ENCODE measurements at places on chromosomes 4 and X. TPM values are rescaled to one million over a fixed set of nuclear protein-coding genes. Genes with fewer than 3 reads are reported as not detected.

ZRSR2 gene
- total RNA-seq = 2.9 TPM

FAM149A gene
- 27.0 TPM for total RNA-seq

C1GALT1C1 gene
- 24.4 TPM for total RNA-seq

DNA sequence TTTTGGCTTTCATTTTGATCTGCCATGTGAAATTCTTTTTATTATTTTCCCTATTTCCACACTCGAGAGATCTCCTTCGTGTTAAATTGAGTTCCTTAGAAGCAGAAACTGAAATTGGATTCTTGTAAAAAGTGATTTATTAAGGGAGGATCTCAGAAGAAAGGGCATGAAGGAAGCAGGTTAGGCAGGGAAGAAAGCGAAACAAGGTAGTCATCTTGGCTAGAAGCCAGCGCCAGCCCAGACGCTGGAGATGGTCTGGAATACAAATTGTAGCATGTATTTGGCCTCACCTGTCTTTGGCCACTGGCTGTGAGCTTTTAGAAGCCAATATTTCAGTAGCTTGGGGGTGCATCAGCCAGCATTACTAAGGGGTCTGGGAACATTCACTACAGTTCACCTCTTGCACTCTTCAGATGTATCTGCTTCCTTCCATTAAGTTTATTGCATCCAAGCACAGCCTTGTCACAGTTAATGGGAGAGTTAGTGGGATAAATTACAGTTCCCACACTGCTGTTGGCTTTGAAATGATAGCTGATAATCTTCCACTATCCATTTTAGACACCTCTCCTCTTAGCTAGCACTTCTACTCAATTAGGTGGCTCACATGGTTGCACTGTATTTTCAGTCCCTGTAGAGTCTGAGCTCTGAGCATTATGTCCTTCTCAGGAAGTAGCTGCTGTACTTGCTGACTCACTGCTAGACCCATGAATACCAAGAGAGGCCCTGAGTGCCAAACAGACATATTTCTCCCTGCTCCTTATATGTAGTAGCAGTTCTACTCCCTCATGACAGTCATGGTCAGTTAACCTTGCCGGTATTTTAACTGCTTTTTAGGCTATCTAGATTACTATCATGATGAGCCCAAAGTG is 14.6 kb downstream of the GRXCR1 start:
- peaks cover 2% of the 10 kb centered on the region for H3K4me1 ChIP-seq
- no peaks in the 10 kb centered on the region for H3K27me3 ChIP-seq
- DNase-seq = peak; percentile 37
- H3K4me3 ChIP-seq = no peak overlapping the region
- H3K36me3 ChIP-seq = no peaks in the 10 kb centered on the region
- no peak overlapping the region for H3K27ac ChIP-seq

GRCh38 chrX:102659790-102660757 is 8.8 kb downstream of the GPRASP1 start:
- peak overlapping the region; percentile 26 for H3K4me3 ChIP-seq
- H3K4me1 ChIP-seq = no peaks in the 10 kb centered on the region
- no peaks in the 10 kb centered on the region for H3K36me3 ChIP-seq
- H3K27me3 ChIP-seq = no peaks in the 10 kb centered on the region
- peak; percentile 73 for DNase-seq

- H3K4me3 ChIP-seq = no peak overlapping the region
- DNase-seq = no peak
- no peak overlapping the region for H3K27ac ChIP-seq
- H3K27me3 ChIP-seq = no peaks in the 10 kb centered on the region
Measured at GRCh38 chr4:1371176-1372165, 24.5 kb downstream of the UVSSA start.

- no peaks in the 10 kb centered on the region for H3K36me3 ChIP-seq
- no peak overlapping the region for H3K27ac ChIP-seq
- H3K4me3 ChIP-seq = no peak overlapping the region
- no peaks in the 10 kb centered on the region for H3K4me1 ChIP-seq
- H3K27me3 ChIP-seq = no peaks in the 10 kb centered on the region
Measured at GRCh38 chrX:135383249-135383648, 38.5 kb upstream of the SMIM10L2A start.

DNA sequence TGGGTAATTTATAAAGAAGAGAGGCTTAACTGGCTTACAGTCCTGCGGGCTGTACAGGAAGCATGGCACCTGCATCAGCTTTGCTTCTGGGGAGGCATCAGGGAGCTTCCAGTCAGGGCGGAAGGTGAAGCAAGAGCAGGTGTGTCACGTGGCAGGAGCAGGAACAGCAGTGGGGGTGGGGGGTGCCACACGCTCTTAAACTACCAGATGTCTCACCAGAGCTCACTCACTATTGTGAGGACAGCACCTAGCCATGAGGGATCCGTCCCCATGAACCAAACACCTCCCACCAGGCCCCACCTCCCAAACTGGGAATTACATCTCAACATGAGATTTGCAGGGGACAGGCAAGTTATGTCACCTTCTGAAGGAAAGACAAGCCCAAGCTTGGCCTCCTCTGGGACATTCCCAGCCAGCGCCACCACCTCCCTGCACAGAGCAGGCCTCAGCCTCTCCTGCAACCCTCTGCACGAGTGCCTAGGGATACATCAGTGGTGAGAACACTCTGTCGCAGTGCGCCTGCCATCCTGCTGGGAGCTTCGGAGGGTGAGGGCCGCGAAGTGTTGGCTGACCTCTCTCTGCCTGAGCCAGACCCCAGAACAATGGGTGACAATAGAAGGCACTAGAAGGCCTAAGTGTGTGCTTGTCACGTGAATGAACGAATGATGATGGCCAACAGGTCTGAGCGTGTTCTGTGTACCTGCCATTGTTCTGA is 244.3 kb downstream of the EVC2 start:
- H3K4me1 ChIP-seq = no peaks in the 10 kb centered on the region
- H3K4me3 ChIP-seq = no peak overlapping the region
- no peak for DNase-seq

All from prostate gland (tissue), 2 donors.